ENCODE measurements at places on chromosomes 1 and 21. TPM values are rescaled to one million over a fixed set of nuclear protein-coding genes. Genes with fewer than 3 reads are reported as not detected.

DNA sequence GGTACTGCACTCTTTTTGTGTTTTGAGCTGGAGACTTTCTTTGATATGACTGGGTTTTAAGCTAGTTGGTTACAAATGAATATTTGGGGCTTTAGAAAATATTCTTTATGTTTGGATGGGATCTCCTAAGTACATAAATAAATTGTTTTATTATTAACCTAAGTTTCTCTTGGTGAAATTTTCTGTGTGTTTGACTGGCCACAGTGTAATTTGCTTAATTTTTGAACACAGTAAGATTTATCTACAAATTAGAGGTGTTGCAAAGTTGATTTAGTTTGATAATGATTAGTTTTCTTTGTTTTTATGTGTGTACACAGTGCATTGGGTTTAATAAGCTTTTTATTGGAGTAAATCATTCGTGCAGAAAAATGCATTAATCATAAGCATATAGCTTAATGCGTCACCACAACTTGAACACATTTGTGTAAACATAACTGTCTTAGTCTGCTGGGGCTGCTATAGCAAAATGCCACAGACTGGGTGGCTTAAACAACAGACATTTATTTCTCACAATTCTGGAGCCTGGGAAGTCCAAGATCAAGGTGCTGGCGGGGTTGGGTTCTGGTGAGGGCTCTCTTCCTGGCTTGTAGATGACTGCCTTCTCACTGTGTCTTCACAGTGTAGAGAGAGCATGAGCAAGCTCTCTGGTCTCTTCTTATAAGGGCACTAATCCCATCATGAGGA lies 17.4 kb upstream of the SLC6A9 start:
- DNase-seq, result no peak

GRCh38 chr21:29627905-29628304 lies 311.9 kb downstream of the GRIK1 start:
- DNase-seq, result no peak

- peak; percentile 41 for DNase-seq
These were observed 98.8 kb downstream of the RHOU start for GRCh38 chr1:228833911-228834688.

DNA sequence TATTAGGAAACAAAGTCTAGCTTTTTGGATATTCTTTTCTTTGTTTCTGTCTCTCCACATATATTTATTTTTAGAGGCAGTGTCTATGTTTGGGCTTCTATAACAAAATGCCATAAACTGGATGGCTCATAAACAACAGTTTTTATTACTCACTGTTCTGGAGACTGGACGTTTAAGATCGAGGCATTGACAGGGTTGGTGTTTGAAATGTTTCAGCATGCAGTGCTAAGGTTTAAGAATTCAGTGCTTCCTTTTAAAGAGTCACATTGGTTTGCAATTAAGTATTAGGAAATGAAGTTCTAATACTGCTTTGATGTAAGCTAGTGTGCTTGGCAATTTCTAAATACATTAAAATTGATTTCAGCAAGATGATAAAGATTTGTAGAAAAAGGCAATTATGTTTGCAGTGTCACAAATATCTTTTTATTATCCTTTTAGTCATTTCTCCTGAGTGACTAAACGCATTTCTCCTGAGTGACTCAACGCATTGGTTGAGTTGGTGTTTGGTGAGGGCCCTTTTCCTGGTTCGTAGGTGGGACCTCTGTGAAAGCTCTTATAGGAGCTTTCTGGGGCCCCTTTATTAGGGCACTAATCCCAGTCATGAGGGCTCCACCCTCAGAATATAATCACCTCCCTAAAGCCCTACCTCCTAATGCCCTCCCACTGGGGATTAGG lies 317.0 kb downstream of the USP25 start:
- DNase-seq, result no peak

DNA sequence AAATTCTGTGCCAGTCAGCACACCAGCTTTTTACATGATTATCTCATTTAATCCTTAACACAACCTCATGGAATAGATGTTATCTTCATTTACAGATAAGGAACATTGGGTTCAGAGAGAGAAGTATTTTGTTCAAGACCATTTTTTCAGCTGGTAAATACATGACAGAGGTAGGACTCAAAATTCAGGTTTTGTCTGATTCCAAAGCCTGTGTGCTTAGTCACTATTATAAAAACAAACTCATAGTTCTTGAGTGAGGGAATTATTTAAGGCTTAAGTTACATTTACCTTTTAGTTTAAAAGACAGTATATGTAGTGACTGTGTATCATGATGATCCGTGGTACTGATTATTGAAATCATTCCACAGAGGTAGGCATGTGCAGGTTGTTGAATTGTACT lies 125.2 kb downstream of the MAGI3 start:
- no peak for DNase-seq

PTPRU gene
- 24.6 TPM for total RNA-seq
